ENCODE measurements at places on chromosomes 4 and X. TPM values are rescaled to one million over a fixed set of nuclear protein-coding genes. Genes with fewer than 3 reads are reported as not detected.

DNA sequence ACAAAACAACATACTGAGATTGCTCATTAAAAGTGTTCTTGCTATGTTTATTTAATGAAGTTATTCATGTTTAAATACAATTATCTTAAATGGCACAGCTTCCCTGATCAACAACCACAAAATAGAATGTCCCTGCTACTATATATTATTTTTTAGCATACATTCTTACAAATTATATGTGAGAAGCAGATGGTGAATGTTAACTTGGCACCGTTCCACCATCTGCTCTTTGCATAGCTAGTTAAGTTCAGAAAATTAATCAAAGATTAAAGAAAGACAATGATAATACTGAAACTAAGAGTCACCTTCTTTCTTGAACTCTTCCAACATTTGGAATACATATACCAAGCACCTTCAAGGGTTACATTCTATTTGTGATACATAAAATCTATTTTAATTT is 94.2 kb downstream of the PPP3CA start:
- DNase-seq = no peak

GRCh38 chr4:17957688-17958087 is 63.9 kb downstream of the LCORL start:
- DNase-seq = no peak

The LPAR4 gene
- not detected for total RNA-seq

GRCh38 chr4:19832411-19832810 is 419.3 kb upstream of the SLIT2 start:
- DNase-seq = no peak

DNA sequence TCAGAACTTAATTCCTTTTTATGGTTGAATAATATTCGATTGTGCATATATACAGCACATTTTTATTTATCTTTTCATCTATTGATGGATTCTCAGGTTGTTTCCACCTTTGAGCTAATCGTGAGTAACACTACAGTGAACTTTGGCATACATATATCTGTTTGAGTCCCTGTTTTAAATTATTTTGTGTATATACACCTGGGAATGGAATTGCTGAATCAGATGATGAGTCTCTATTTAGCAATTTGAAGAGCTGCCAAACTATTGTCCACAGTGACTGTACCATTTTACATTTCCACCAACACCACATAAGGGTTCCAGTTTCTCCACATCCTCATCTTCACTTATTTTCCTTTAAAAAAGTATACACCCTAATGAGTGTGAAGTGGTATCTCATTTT is 166.2 kb upstream of the FGF13 start:
- DNase-seq = no peak

The SSX4B gene
- total RNA-seq = not detected

DNA sequence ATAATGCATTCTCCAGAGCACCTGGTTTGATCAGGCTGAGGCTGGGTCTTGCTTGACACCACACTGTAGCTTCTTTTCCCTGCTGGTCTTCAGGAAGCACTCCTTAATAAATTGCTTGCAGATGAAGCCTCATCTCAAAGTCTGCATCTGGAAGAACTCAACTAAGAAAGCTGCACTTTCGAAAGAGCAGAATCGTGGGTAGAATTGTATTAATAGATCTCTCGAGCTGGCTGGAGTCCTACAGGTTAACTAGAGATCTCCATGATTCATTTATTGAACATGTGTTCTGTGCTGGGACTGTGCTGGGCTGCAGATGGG is 152.7 kb downstream of the STK32B start:
- DNase-seq = no peak

GRCh38 chr4:20570981-20571715 is 129.1 kb upstream of the PACRGL start:
- DNase-seq = no peak
